Occipital lobe (tissue), 3 donors: ENCODE measurements at places on chromosomes 11 and 22. TPM values are rescaled to one million over a fixed set of nuclear protein-coding genes. Genes with fewer than 3 reads are reported as not detected.

SLC17A6 gene
- 21.2 TPM for total RNA-seq

OR52I1 gene
- total RNA-seq: not detected

MS4A7 gene
- 3.3 TPM for total RNA-seq

CCDC116 gene
- total RNA-seq: 0.16 TPM

SNU13 gene
- 62.9 TPM for total RNA-seq

DNA sequence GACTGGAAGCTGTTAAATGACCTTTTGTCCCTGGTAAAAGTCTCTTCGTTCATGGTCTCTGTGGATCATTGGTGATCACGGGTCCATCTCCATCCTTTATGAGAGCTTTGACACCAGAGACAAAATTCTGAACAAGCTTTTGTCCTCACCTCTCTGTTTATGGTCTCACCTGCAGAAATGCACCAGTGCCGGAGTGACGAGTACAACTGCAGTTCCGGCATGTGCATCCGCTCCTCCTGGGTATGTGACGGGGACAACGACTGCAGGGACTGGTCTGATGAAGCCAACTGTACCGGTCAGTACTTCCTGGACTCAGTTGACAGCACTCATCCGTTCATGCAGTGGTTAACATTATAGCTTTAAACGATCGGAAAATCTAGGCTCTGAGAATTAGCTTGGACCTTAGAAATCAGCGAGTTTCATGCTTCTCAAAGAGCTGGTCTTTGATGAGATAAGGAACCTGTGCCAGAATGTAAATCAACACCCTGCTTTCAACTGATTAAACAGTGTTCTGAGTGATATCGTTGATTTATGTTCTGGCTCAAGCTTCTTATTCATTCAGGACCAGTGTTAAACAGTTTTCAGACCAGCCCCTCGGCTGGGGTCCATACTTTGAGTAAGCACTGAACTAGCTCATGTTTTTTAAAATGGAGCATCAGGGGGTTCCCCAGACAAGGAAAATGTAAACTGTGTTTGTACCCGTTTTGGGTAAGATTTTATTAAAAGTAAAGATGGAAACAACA lies 124.5 kb upstream of the SORL1-AS1 start:
- DNase-seq: no peak

DNA sequence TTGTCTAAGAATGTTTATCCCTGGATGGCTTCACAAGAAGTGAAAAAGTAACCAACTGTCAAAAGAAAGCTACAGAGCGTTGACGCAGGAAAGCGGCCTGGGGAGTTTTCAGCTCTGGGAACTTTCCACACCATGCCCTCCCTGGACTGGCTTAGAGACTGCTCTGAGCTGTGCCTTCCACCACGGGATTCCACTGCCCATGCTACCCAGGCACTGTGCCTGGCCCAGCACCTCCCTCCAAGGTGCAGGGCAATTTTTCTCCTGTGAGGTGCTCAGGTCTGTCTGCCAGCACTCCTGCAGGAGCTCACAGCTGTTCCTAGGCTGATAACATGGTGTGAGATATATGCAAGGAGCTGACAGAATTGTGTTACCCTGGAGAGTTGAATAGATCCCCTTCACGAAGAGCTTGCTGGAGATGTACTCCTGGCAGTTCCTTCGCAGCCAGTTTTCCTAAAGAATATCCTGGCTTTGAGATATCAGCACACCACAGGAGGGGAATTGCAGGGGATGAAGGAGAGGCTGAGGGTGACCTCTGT lies 258.3 kb upstream of the B3GAT1 start:
- DNase-seq: no peak
